ENCODE measurements at places on chromosomes 5 and 9.
A peak's percentile ranks its signal among the peaks of the same experiment; 100 is the strongest.

DNA sequence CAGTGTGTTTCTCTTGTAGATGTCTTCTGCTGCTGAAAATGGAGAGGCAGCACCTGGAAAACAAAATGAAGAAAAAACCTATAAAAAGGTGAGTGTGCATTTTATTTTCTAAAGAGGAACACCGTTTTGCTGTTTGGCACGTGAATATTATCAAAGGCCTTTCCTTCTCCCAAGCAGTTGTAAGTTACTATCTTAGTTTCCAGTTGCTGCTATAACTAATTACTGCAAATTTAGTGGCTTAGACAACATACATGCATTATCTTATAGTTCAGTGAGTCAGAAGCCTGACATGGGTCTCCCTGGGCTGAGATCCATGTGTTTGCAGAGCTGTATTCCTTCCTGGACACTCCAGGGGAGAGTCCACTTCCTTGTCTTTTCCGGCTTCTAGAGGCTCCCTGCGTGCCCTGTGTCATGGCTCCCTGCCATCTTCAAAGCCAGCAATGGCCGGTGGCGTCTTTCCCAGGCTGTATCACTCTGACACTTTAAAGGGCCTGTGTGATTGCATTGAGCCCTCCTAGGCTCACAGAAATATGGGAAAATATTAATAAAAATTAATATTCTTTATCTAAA is 117.6 kb downstream of the PIP5K1B start:
- no peak for DNase-seq

GRCh38 chr9:134419684-134420076 is 93.4 kb downstream of the RXRA start:
- DNase-seq: no peak

- DNase-seq: no peak
These were observed 220.8 kb upstream of the PCSK5 start for GRCh38 chr9:75669721-75670120.

DNA sequence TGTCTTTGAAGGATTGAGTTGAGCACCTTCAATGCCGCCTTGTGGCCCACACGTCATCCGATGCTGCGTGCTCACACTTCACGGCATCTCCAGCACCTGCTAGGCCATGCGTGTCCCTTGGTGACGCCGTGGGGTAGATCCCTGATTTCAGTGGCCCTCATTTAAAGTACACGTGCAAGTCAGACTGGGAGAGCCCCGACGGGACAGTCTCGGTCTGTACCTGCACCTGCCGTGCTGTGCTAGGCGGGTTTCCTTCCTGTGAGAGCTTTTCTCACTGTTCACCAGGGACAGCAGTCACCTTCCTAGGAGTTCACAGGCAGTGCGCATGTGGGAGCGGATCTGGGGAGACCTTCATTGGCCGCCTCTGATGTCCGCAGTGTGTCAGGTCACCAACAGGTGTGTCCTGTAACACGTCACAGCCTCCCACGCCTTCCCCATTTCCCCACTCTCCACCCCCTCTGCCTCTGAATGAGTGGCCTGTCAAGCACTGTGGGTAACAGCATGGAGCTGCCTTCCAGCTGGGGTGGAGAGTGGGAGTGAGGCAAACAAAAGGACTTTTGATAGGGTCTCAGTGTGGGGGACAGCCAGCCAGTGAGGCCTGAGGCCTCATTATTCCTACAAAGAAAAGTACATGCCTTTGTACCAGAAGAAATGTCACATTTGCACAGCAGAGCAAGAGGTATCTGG is 236.4 kb downstream of the FANCC start:
- no peak for DNase-seq

- DNase-seq: no peak
These were observed 23.0 kb upstream of the GOLM1 start for GRCh38 chr9:86122311-86122710.

DNA sequence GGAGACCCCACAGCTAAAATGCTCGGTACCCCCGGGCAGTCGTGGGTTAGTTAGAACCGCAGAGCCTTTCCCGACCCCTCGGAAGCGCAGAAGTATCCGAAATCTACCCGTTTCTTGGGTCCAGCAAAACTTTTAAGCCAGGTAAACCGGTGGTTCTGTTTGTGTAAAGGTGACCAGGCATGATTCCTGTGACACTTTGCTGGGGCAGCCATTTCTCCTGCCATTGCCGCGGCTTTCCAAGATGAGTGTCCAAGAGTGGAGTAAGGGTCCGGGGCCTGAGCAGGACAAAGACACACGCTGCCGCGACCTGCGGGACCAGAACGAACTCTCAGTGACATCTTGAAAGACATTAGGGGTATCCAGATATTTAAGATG is 655 bp downstream of the MARVELD2 start:
- DNase-seq: no peak

- no peak for DNase-seq
These were observed 54.5 kb downstream of the ADAMTS12 start for GRCh38 chr5:33837301-33837700.

GRCh38 chr5:32325062-32325461 is 12.3 kb upstream of the MTMR12 start:
- no peak for DNase-seq

- no peak for DNase-seq
These were observed 978 bp upstream of the RGS14 start for GRCh38 chr5:177356746-177357145.

GRCh38 chr5:145699846-145700245 is 135.3 kb downstream of the PRELID2 start:
- DNase-seq: no peak

- no peak for DNase-seq
These were observed 80.0 kb downstream of the TMEM215 start for GRCh38 chr9:32863291-32863690.

GRCh38 chr5:143195491-143195890 is 208.0 kb downstream of the NR3C1 start:
- no peak for DNase-seq

DNA sequence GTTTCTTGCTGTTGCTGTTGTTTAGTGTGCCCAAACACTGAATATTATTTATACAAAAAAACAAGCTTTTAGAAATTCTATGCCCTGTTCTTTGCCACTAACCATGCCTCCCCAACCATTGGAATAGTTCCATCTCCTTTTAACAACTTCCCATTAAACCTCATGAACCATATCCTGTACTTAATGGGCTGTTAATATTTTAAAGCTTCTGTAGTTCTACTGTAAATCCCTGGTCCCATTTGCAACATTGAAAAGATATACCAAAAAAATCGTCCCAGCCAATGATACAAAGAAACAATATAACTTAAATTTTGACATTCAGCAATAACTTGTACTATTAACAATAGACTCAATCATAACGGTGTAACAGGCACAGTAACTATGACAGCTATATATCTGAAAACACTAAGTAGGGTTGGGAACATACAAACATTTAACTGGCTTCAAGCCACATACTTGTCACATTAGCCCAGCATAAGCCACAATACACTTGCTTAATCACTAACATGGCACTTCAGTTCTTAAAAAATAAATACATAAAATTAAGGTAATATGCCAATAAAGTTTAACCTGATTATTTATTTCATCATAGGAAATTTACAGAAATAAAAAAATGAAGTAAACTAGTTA is 86.1 kb downstream of the ADAMTS6 start:
- DNase-seq: no peak

DNA sequence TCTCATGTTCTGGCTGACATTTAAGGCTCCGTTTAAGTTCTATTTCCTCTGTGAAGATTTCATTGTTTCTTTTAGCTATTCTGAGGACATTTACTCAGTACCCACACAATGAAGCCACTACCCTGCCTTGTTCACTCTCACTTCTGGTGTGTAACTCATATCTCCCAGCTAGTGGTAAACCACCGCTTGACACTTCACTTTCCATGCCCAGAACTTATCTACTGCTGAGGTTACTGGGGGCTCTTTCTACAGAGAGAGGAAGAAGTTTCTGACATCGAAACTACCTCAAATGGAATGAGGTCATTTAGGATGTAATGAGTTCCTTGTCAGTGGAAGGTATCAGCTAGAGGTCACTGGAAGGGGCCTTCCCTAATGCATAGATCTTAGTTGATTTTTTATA is 501.5 kb downstream of the DMAC1 start:
- no peak for DNase-seq

DNA sequence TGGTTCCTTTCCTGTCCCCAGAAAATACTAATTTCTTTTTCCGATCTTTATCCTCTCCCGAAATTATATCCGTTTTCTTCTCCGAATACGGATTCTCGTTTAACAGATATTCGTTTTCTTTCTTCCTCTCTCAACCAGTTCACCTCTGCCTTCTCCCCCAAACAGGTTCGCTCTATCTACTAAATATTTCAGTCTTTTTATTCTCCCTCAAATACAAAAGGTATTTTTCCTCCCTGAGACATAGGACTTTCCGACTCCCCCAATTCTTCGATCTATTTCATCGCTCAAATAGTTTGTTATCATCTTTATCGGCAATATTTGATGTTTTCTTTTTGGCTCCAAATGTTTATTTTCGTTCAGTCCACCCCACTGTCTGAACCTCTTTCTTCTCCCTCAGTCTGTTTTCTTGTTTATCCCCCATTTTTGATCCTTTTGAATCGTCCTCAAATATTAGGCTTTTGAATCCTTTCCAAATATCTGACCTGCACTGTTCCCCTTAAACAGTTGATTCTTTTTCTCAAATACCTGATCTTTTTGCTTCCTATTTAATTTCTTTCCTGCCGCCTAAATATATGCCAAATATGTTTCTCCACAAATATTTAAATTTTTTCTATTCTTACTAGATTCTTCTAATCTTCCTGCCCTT is 4.4 kb downstream of the PITX1 start:
- DNase-seq: no peak

- DNase-seq: peak; percentile 37
These were observed 34.5 kb upstream of the MED27 start for GRCh38 chr9:132114102-132114707.

GRCh38 chr5:101721543-101721942 is 574.5 kb downstream of the SLCO4C1 start:
- DNase-seq: no peak

DNA sequence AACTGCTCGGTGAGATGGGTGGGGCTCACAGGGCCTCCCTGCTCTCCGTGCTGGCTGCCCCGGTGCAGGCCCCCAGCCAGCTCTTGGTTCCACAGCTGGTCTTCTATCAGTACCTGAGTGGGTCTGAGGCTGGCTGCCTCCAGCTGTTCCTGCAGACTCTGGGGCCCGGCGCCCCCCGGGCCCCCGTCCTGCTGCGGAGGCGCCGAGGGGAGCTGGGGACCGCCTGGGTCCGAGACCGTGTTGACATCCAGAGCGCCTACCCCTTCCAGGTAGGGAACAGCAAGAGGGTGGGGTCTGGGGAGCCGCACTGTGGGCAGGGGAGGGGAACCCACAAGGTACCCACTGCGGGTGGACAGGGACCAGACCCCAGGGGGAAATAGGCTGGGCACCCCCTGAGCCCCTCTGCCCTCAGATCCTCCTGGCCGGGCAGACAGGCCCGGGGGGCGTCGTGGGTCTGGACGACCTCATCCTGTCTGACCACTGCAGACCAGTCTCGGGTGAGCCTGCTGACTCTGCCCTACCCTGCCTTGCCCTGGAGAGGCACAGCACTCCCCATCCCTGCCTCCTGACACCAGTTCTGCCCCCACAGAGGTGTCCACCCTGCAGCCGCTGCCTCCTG is 2.8 kb downstream of the MAMDC4 start:
- no peak for DNase-seq

GRCh38 chr5:150353032-150353675 is 4.3 kb upstream of the TCOF1 start:
- DNase-seq: no peak

- DNase-seq: no peak
These were observed 17.5 kb upstream of the TEX10 start for GRCh38 chr9:100370064-100370723.

DNA sequence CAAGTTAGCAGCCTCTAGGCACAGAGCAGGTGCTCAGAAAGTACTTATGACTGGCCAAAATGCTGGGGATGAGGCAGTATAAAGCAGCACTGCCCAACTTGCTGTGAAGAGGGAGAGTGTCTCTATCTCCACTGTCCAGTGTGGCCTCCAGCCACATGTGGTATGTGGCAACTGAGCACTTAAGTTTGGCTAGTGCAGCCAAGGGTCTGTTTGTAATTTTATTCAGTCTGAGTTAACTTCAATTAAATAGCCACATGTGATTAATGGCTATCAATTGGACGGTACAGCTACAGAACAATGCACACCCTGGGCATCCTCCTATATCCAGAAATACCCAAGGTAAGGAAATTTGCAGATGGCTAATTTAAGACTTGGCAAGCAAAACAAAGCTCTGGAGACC is 26.9 kb downstream of the ROR2 start:
- DNase-seq: no peak

GRCh38 chr5:135737701-135738563 is 96.5 kb upstream of the SLC25A48 start:
- no peak for DNase-seq

GRCh38 chr9:94922098-94922607 is 195.7 kb downstream of the AOPEP start:
- no peak for DNase-seq

DNA sequence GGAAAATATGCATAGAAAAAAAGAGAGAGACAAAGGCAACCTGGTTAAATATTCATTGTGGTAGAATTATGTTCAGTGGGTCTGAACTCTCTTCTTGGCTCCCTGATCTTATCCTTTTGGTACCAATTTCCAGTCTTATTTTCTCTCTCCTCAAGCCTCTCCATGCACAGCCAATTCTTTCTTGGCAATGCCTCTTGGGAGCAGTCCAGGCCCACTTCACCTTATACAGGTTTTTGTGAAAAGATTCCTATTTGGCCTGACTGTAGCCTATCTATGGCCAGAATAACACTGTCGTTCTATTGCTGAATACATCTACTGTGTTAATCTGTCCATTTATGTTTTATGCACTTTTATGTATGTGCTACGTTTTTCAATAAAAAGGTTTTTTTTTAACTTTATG is 2.7 kb downstream of the ELOVL7 start:
- no peak for DNase-seq

DNA sequence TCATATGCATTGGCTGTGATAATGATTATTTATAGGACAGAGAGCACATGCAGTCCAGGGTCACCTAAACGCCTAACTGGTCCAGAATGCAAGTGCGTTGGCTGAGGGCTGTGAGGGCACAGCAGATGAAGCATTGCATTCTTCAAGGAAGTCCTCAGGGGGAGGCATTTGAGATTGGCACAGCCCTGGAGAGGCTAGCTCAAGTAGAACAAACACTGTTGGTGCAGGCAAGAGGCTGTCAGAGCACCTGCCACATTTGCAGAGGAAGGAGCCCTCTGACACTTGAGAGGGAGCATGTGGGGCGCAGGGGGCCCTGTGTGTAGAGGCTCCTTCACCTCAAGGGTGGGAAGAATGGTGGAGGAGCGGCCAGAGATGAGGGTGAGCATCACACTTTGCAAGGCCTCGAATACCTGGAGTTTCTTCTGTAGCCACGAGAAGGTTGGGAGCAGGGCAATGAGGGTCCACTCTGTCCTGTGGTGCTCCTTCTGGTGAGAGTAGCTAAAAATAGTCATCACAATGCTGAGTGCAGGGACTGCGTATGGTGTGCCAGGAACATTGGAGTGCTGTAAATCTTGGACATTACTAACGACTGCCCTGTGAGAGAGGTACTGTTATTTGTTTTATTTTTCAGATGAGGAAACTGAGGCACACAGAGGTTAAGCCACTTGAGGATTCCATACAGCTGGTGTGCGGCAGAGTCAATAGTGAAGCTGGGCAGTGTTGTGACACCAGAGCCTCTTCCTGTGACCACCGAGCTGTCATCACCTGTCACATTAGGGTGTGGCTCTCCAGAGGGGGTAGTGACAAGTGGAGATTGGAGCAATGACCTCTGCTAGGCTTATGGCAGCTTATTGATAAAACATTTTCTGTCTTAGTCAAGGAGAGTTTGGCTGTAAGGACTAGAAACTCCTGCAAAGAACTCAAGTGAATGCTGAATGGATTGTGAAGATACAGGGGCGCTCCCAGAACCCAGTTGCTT is 100.2 kb downstream of the PIP5K1B start:
- no peak for DNase-seq

GRCh38 chr5:154483654-154484392 is 5.8 kb upstream of the HAND1 start:
- DNase-seq: no peak

- no peak for DNase-seq
These were observed 365.1 kb upstream of the TRPC7 start for GRCh38 chr5:136730426-136730825.
